GM23338 (cell line): ENCODE measurements at places on chromosomes 2 and 18. TPM values are rescaled to one million over a fixed set of nuclear protein-coding genes. Genes with fewer than 3 reads are reported as not detected.

Gene WDR75
- 77.4 and 80.9 TPM in 2 replicates for total RNA-seq

Gene ADGRF3
- total RNA-seq, result 0.35 and 0.38 TPM in 2 replicates

DNA sequence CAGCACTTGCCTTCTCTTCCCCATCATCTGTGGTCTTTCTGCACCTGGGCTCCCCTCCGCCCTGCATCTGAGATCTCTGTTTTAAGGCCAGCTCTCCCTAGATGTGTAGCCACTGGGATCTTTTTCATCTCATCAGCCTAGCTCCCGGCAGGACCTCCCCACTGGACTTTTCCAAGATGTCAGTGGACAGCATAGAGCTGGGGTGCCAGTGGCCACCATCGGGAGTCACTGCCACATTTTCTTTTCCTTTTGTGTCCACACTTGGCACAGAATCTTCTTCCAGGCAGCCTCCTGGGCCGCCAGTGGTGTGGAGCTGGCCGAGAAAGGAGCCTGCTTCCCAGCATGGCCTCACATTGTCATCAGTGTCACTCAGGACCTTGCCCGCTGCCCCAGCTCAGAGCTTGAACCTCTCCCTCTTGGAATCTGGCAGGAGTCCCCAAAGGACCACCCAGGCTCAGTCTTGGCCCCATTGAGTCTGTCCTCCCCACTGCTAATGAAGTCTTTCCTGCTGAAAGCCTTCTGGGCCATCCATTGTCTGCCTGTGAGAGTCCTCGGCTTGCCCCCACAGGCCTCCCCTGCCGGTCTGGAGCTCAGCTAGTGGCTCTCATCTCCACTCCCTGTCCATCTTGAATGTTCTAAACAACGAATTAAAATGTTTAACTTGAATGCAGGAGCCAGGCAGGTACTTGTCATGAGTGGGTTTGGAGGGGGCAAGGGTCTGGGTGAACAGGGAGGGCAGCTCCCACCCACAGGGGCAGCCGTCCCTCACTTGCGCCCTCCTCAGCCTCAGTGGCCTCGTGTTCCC, 324.4 kb downstream of the GBX2 start:
- no peak for DNase-seq

GRCh38 chr2:154995361-154995760, 296.9 kb downstream of the KCNJ3 start:
- DNase-seq, result no peak

GRCh38 chr2:187482796-187483195, 34.7 kb upstream of the CALCRL start:
- no peak for DNase-seq

DNA sequence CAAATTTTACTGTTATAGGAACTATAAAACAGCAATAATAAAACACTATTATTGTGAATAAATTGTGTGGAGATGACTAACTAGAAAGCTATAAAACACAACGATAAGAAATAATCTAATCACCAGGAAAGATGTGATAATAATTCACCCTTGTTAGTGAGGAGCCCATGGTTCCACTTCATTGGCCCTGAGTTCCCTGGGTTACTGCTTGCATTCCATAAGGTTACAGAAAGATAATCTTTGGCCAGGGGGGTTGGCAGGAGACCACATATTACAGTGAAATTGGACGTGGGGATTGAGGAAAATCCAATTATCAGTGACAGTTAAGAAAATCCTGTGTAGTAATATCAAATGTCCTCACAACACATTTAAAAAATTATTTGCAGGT, 2.5 kb upstream of the CPO start:
- DNase-seq, result no peak
